ENCODE measurements at places on chromosomes 11 and 22.

DNA sequence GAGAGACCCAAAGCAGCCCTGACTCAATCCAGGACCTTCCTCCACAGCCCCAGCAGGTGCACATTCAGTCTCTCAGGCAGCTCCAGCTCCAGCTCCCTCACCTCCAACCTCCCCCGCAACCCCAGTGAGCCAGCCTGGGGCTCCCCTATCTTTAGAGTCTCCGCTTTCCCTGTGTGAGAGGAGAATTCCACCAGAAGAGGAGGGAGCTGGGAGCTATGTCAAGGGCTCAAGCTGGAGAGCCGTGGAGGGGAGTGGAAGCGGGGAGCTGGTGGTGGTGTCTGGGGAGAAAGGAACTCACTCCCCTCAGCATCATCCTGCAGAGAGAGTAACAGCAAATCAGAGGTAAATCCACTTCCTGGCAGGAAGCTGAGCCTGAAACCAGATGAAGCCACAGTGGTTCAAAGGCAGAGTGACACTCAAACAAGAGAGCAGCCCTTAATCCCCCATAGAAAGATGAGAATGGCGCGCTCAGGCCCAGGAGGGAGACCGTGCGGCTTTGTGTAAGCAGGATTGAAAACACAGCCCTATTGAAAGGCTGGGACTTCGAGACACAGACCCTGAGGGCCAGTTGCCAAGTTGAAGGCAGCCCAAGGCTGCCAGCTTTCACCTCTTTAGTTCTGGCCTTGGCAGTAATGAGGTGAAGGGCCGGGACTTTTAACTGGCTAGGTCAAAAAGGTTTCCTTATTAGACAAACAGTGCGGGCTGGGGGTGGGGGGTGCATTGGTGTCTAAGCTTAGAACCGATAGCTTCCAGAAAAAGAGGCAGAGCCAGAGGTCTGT, 21.4 kb upstream of the CDON start:
- no peak for DNase-seq

DNA sequence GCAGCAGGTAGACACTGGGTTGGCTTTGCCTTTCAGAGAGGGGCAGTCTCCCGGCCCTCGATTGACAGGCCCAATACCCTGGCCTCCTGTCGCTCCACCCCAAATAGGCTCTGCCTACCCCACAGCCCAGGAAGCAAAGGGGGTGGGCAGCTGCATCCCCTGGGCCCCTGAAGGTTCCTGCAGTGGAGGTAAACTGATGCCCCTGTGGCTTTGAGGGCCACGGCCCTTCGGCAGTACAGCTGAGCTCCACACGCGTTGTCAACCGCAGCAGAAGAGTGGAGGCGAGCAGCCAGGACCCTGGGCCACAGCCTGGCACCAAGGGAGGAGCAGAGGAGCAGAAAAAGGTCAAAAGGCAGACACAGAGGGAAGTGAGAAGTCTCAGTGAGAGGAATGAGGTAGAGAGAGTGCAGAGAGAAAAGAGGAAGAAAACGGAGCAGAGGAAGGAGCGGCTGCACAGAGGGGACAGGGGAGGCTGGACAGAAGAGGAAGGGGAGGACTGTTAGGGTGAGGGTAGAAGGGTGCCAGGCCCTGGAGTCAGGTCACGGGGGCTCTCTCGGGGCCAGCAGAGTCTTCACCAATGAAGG, 64.0 kb downstream of the SLC22A12 start:
- no peak for DNase-seq

GRCh38 chr11:14036469-14036868, 73.9 kb downstream of the SPON1 start:
- no peak for DNase-seq

DNA sequence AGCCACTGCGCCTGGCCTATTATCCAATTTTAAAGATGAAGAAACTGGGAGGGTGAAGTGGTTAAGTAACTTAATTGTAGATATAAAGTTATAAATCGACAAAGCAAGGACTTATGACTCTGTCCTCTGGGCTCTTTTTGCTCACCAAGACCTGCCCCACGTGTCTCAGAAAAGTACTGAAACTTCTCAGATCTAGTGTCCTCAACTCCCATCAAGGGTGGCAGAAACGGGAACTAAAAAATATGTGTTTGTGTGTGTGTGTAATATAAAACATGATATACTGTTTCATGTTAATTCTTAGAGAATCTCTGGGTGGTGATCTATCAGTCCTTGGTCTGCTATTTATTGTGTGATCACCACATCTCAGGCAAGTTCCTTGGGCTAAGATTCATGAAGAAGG, 104.9 kb downstream of the GAB2 start:
- DNase-seq, result no peak

DNA sequence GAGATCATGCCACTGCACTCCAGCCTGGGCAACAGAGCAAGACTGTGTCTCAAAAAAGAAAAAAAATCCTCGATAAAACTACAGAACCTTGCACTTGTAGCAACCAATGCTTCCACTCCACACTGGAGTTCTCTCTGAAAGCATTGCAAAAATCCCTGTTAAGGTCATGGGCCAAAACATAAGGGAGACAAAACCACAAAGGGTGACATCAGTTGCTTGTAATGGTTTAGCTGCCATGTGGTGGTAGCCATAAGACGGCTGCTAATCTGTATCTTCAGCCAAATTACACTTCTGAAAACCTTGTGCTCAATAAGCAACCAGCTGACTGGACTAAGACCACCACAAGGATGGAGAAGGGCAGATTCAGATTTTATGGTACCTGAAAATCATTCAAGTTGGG, 20.6 kb upstream of the TPH1 start:
- no peak for DNase-seq

- no peak for DNase-seq
Observed at GRCh38 chr22:19832476-19833108, 22.1 kb downstream of the GNB1L start.

DNA sequence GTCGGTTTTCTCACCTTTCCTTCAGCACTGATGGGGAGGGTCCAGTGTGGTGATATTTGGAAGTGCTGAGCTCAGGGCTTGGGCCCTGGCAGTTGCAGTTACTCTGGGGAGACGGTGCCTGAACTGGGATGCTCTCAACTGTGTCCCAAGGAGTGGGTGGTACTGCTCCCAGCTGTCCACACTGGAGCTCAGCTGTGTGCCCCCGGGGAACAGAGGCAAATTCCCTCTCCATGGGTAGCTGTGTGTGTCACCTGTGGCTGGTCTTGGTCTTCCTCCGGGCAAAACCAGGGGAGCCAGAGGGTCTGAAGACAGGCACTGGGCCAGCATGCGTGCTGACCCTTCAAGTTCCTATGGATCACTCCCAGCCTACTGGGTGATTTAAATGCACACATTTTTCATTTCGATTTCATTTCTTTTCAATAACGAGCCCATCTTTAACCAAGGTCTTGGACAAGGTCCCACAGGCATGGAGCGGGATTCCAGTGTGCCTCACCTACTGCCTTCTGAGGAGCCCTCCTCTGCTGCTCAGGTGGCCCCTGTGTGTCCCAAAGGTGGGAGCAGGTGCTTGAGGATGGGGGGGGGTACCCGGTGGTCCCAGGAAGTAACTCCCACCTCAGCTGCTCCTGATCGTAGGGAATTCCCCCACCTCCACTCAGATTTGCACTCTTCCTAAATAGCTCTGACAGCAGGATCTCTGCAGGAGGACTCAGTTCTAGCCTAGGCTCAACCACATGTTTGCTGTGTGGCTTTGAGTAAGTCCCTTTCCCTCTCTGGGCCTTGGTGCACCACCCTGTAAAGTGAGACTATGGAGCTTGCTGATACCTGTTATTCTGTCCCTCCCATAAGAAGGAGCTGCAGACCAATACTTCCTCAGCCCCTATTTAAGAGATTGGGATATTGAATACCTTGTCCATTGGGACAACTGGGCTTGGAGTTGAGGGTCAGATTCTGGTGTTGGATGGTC, 16.8 kb downstream of the PRDM11 start:
- no peak for DNase-seq

DNA sequence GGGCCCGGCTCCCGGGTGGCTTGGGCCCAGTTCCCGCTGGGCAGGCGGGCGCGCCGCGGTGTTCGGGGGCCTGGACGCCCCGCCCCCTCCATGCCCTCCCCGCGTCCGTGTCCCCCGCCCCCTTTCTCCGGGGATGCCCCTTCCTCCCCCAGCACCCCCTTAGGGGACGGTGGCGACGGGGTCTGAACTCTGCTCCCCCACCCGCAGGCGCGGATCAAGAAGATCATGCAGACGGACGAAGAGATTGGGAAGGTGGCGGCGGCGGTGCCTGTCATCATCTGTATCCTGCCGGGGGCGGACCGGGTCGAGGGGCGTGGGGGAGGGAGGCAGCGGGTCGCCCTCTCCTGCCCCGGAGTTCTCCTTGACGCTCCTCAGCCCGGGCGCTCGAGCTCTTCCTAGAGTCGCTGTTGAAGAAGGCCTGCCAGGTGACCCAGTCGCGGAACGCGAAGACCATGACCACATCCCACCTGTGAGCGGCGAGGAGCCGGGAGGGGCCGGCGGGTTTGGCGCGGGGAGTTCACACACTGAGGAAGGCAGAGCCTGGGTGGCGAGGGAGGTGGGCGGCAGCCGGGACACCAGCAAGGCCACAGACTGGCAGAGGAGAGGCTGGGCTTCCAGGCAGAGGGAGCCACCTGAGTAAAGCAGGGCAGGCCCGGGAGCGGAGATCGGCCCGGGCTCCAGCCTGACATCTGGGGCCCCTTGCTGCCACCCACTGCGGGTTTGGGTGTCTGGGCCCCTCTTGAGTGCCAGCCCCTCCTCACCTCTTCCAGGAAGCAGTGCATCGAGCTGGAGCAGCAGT, 546 bp downstream of the DRAP1 start:
- no peak for DNase-seq

GRCh38 chr11:1306186-1307162, 3.0 kb downstream of the TOLLIP start:
- DNase-seq, result no peak

- DNase-seq, result no peak
Observed at GRCh38 chr11:130031056-130031455, 28.4 kb upstream of the PRDM10 start.

GRCh38 chr11:94662065-94662779, 95.1 kb downstream of the PIWIL4 start:
- no peak for DNase-seq

DNA sequence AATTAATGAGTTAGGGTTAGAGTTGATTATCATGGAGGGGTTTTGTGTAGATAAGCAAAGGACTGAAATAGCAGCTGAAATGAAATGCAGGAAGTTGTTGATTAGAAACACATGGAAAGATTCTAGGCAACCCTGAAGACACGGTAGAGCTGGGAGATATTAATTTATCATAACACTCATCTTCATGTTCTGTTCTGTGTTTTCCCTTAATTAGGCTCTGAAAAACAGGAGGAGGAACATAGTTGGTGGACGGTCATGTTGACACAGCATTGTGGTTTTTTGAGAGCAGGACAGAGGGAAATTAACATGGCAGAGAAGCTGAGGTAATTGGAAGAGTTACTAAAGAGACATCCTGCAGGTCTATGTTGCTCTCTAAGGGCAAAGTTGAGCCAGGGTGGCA, 138.8 kb upstream of the UBASH3B start:
- DNase-seq, result no peak

GRCh38 chr11:70202920-70203750, at the start of gene FADD:
Gene FADD, plus strand, starts transcription at chr11:70203296. Its CDS starts 164 bp downstream, at chr11:70203460.
- peak; percentile 30 for DNase-seq
